ENCODE measurements at places on chromosomes 5 and 9. TPM values are rescaled to one million over a fixed set of nuclear protein-coding genes. Genes with fewer than 3 reads are reported as not detected.

GRCh38 chr9:134834217-134834956 is 46.2 kb upstream of the FCN2 start:
- DNase-seq, result no peak

GRCh38 chr9:123482295-123482968 is 126.4 kb downstream of the CRB2 start:
- DNase-seq, result no peak

DNA sequence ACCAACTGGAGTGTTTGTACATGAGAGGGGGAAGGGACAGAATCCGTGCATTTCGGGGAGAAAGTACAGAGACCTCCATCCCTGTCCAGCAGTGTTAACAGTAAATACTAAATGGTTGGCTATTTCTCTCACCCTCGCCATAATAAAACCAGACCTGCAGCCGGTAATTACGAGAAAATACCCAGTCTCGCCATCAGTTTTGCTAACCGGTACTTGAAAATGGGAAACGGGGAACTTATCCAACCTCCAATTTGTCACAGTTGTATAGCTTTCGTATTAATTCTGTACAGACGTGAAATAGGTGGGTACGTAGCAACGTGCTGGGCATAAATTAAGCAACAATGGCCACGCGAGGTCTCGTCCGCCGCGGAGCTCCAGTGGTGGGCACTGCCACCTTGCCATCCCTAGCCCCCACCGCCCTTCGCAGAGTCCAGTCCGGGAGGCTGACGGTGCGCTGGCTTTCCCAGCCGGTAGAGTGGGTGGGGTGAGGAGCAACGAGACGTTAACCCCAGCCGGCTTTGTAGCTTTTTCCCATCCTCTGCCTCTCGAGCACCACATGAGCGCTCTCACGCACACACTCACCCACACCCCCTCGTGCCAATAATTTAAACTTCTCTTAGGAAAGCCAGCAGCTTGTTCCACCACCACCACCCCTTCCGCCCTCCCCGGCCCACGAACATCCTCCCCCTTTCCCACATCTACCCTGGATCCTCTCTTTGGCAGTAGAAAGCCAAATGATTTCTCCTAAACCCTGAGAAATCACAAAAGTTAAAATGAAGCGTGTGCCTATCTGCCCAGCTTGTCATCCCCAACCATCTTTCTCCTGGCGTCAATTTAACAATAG is 1.8 kb downstream of the ELAVL2 start:
- no peak for DNase-seq

DNA sequence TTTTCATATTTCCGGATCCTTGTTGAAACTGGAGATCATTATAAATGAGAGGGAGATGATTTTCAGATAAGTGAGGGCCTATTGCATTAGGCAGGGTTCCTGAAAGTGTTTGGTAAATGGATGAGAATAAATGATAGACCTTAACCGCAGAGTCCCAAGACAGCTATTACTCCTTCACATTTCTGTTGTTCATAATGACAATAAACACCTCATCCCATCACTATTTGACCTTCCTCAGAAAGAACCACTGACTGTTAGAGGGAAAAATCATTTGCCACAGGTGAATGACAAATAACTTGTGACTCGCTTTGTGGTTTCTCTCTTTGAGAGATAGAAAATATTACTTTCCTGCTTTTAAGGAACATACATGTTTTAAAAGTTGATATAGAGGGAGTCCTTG is 47.3 kb upstream of the TRMT10B start:
- no peak for DNase-seq

DNA sequence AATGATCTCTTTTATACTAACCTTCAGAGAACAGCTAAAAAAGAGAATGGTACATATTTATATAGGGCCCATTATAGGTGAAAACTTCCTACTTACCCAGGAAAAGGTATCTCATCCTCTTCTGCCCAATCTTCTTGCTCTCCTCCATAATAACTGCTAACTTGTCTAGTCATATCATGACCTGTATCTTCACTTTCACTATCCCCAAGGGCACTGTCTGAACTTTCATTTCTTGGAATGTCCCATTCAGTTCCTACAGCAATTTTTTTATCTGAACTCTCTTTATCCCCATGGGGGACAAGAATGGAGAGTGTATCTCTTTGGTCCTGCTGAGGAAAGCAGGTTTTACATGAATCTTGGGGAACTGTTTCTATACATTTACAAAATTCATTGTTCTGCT is 36.4 kb upstream of the RAPGEF6 start:
- DNase-seq, result no peak

The LECT2 gene
- total RNA-seq, result not detected

The NDUFA8 gene
- total RNA-seq, result 48.5 TPM

All from dermis blood vessel endothelial cell (primary cell).